Hippocampal formation (tissue), 2 donors: ENCODE measurements at places on chromosomes 2 and 18.

DNA sequence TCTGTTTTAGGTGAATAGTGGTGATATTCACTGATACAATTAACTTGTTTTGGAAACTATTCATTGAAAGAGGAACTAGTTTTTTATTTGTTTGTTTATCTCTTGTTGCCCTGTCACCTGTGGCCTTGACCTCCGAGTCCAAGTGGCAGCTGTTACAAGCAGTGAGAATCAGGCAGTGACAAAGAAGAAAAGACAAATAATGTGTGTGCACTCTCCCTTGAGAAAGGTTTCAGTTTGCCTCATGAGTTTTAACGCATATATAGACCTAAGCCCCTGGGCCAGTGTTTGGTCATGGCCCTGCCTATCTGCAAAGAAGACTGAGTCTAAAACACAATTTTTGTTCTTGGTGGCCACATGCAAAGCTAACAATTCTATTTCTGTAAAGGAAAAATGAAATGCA lies 15.3 kb downstream of the KYNU start:
- no peak for DNase-seq

GRCh38 chr18:46468426-46469180 lies 188.4 kb downstream of the LOXHD1 start:
- DNase-seq = no peak

DNA sequence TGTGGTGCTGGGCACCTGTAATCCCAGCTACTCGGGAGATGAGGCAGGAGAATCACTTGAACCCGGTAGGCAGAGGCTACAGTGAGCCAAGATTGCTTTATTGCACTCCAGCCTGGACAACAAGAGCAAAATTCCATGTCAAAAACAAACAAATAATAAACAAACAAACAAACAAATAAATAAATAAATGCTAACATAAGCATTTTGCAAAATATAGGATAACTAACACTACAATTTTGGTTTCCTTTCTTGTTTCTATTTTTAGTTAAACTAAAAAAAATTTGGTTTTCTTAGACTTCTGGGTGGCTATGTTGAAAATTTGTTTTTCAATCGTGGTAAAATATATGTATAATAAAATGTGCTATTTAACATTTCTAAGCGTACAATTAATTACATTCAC lies 115.0 kb upstream of the ZNF516 start:
- no peak for DNase-seq

DNA sequence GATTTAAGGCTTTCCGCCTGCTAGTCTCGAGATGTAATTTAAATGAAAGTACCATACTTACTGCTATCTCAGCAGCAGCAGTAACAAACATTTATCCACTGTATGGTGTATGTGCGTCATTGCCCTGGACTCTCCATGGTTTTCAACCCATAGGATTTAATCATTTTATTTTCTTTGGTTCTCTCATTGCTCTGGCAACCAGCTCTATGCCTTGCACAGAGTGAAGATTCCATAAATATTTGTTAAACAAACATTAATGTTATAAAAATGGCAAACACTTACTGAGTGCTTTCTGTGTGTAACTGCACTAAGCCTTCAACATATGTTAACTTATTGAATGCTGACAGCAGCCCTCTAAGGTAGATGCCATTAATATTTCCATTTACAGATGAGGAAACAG lies 1.3 kb upstream of the LMAN1 start:
- no peak for DNase-seq
